NCI-H1694 treated with DMSO at 0.1 percent for 48 hours (cell line): ENCODE measurements at places on chromosomes 6 and 20.

DNA sequence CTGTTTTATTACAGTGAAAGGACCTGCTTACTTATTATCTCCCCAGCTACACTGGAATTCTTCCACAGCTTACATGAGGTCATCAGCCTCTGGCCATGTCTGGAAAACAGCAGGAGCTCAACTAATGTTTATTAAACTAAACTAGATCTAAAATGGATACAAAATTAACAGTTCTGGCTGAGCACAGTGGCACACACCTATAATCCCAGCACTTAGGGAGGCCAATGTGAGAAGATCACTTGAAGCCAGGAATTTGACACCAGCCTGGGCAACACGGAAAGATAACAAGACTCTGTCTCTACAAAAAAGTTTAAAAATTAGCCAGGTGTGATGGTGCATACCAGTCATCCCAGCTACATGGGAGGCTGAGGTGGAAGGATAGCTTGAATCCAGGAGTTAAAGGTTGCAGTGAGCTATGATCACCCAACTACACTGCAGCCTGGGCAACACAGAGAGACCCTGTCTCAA is 220.8 kb upstream of the MARCKS start:
- no peak for DNase-seq

GRCh38 chr20:2618815-2619214 is 33.6 kb upstream of the NOP56 start:
- no peak for DNase-seq

DNA sequence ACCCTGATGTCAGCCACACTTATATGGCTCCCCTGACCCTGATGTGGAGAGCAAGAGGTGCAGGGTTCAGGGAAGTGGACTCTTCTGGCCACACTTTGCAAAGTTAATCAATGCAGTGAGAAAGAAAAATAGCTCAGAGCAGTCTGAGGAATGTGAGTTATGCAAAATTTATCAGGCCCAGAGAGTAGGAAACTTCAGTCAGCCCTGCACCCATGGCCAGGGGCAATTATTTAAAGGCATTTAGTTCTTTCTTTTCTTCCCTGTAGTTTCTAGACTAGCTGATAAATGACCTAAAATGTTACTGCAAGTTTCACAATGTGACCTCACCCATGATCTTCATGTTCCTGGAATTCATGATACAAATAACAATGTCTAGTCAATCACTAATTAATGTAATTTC is 143.7 kb upstream of the GGTLC1 start:
- DNase-seq = no peak

- DNase-seq = no peak
These were observed 106.6 kb upstream of the LRFN2 start for GRCh38 chr6:40693768-40694167.

- peak; percentile 5 for DNase-seq
These were observed 35.6 kb downstream of the ADGRF4 start for GRCh38 chr6:47733879-47734558.

DNA sequence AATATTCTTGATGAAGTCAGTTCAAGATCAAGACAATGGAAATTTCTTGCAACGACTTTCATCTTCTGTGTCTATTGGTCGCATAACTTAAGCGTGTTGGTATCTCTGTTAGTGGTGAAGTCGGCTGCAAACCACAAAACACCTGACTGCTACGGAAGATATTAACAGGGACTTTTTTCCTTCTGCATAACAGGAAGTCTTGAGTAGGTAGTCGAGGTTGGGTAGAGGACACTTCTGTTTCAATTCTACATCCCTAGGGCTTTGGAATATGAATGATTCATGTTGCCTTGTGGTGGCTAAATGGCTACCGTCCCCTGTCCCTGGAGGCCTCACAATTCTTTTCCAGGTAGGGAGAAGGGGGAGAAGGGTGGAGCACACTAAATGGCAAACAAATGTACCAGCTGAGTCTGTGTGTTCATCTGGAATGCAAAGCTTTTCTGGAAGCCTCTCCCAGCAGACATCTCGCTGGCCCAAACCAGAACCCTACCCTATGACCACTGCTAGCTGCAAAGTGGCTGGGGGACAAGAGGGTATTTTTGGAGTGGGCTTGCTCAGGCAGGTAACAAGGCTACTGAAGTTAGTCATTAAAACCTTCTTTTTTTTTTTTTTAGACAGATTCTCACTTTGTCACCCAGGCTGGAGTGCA is 34.6 kb upstream of the NKX2-2 start:
- DNase-seq = no peak

- DNase-seq = no peak
These were observed 223.2 kb upstream of the EXOC2 start for GRCh38 chr6:916131-916530.
